ENCODE measurements at places on chromosomes 7 and 10.

- no peak for DNase-seq
Measured at GRCh38 chr7:64654796-64655548, 11.0 kb upstream of the ZNF107 start.

DNA sequence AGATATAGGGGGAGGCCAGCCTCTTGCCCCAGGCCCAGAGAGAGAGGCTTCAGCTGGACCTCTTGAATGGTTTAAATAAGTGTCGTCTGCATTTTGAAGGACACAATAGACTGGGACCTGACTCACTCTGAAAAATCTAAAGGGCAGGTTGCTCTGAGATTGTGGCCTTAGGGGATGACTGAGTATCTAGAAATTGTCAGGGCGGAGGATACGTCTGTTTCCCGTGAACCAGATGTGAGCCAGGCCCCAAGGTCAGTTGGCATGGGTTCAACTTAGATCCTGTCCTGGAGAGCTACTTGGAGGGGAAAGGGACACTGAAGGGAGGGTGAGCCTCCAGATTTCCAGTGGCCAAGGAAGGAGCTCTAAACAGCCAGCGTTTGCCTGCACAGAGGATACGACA lies 110.2 kb downstream of the CHN2 start:
- DNase-seq: no peak

GRCh38 chr7:76261931-76262330 lies 40.5 kb upstream of the HSPB1 start:
- DNase-seq: no peak

GRCh38 chr7:48976253-48976652 lies 51.9 kb downstream of the CDC14C start:
- no peak for DNase-seq

DNA sequence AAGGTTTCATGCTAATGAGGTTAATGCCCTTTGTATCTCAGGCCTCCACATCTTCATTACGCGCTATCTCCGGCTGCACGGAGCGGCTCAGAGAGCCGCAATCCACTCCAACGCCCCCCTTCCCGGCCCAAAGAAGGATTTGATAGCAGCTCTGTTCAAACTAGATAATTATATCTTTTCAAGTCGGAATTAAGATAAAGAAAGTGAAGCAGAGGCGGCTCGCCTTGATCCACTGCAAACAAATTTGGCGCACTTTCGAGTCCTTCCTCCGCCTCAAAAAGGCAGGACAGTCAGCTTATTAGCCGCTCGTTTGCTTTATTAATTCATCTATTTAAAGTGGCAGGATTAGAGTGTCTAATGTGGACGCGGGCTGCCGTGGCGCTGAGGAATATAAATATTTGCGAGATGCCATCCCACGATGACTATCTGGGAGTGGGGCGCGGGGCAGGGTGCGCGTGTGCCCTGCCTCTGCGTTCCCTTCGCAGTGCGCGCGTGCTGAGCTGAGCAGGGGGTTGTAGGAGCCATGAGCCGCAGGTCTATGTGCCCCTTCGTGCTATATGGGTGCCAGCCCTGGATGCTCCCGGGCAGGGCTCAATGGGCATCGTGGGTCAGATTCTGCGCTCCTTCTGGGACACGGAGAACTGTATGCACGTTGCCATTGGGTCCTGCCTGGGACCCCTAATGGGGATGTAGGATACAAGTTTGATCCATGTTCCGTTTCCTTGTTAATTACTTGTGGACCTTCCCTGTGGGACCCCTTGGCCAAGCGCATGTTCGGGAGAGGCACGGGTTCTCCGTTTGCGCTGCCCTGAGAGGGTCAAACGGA lies 9.0 kb downstream of the EMX2 start:
- no peak for DNase-seq

- DNase-seq: no peak
Measured at GRCh38 chr10:5876181-5876768, 13.4 kb downstream of the ANKRD16 start.

DNA sequence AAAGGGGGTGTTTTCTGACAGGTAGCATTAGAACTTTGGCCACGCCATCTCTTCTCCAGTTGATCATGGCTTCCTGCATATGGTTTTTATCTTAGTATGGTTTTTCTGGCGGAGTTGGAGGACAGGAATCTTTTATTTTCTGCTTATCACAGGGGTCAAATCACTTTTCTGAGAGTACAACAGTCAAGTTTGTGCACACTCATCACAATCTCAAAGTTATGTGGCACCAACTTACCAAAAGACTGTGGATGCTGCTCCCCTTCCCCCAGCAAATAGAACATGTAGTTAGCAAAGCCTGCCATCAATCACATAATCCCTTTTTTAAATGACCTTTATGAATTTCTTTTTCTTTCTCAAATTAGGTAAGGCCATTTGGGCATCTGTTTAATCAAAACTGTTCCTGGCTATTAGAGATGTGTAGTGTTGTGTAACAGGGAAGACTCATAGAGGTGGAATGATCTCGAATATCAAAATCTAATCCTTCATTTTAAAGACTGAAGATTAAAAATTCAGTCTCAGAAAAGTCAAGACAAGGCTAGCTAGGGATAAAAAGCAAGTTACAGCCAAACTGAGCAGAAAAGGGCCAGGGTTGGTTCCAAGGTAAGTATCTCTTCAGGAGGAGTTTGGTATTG lies 3.8 kb upstream of the CH25H start:
- DNase-seq: no peak

- DNase-seq: no peak
Measured at GRCh38 chr10:17662193-17663138, 18.5 kb downstream of the STAM start.

- DNase-seq: no peak
Measured at GRCh38 chr10:68108653-68109052, 635 bp upstream of the MYPN start.
